ENCODE measurements at places on chromosomes 2 and 18.

DNA sequence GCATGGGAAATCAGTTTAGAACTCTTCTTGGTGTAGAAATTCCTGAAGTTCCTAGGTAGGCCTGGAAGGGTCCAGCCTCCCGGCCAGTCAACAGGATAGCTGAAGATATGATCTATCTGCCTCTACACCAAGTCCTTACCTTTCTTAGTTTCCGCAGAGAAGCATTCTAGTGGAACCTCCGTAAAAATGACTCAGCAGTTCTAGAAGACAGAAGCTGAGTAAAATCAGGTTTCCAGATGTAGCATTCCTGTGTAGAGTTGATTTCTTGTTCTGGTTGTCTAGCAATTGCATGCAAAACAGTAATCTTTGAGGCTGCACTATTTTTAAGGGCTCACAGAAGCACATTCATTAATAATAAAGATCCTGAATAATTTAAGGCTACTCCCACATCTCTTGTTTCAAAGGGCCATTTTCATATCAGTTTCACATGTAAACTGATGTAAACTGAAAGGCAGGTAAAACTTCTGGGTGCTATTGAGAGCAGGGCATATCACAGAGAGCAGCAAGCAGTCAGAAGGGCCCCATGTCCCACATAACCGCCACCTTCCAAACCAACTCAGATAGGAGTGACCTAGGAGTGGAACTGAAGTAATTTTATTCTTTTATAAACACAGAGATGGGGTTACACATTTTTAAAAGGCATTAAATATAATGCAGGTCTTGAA is 3.2 kb upstream of the DYTN start:
- no peak for DNase-seq

DNA sequence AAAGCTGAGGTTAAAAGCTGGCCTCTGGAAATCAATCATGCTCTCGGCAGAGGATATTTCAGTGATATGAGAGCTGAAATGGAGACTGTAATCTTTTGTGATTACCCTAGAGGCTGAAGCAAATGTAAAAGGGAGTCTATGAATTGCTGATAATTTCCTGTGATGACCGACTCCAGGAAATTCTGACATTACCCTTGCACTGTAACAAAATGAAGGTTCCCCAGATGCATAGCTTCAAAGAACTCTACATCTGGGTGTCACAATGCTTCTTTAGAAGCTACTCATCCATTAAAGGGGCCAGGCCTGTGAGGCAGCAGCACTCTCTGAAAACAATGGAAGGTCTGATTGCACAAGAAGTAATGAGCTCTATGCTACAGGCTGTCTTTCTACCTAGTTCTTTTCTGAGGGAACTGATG is 268.2 kb upstream of the SESTD1 start:
- no peak for DNase-seq

GRCh38 chr2:152097801-152098495 is 896 bp downstream of the CACNB4 start:
- DNase-seq: peak; percentile 74

- no peak for DNase-seq
These were observed 25.2 kb downstream of the SPRED2 start for GRCh38 chr2:65407240-65407639.

DNA sequence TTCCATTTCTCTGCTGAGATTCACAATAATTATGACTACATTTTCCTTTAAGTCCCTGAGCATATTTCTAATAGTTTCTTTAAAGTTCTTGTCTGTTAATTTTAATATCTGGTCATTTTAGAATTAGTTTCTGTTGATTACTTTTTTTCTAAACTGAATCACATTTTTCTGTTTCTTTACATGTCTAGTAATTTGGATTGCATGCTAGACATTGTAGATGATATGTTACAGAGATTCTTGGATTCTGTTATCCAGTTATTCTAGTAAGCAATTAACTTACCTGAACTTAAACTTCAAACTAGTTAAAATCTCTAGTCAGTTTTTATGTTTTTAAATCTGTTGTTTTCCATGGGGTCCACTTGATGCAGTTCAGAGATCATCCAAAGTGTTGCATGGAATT is 214.0 kb downstream of the MYO1B start:
- no peak for DNase-seq

GRCh38 chr2:17646838-17647701 is 106.5 kb downstream of the SMC6 start:
- no peak for DNase-seq

DNA sequence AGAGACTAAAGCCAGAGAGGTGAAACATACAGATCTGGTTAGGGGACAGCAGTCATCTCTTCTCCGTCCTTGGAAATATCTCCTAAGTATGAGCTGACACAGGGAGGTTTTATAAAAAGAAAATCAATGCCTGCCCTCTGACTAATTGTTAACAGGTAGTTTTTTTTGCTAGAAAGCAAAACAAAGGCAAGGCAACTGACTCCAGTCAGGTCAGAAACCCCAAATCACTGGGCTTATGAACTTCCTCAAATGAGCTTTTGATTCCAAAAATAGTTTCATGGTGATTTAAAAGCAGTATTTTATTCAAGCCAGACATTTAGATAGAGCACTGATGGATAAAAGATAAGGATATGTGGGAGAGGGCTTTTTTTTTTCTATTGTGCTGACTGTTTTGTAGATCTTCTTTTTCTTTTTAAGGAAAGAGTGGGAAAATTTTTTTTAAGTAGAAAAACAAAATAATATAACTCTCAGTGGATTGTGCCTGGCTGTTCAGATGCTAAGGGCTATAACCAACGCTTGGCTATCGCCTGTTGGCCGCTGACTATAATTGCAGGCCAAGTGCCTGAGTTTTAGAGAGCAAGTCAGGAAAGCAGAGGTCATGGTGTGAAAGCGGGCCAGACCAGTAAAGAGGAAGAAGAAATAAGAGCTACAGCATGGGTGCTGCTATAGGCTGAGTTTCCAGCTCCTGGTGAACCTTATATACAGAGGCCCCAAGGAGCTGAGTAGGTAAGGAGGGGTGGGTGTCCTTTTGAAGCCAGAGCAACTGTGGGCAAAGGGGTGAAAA is 44.9 kb downstream of the MRPL35 start:
- DNase-seq: peak; percentile 54

All from Kasumi-1 (cell line).